ENCODE measurements at places on chromosomes 3 and 15.

- no peak for DNase-seq
Measured at GRCh38 chr3:100009276-100010086, 104.8 kb downstream of the FILIP1L start.

- no peak for DNase-seq
Measured at GRCh38 chr15:60370869-60371136, 27.0 kb downstream of the ANXA2 start.

GRCh38 chr15:76866008-76866407, 39.1 kb downstream of the SCAPER start:
- no peak for DNase-seq

DNA sequence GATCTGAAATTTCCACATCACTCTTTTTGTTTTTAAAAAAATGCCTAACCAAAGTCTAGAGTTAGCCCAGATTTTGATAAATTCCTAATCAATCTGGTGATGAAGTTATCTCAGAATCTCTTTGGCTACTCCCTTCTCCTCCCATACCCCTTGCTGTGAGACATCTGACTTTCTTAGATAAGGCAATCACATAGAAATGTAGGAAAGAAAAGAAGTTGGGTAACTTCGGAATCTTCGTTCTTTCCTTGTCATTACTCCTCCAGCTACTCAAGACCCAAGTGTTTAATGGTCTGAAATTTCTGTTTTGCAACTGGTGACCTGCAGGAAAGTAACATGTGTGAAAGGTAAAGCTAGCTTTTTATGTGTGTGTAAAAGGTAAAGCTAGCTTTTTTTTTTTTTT, 37.8 kb downstream of the MYL3 start:
- DNase-seq: no peak

GRCh38 chr3:159082519-159082918, 280.7 kb downstream of the MFSD1 start:
- no peak for DNase-seq

All from SHP77 treated with DMSO at 0.1 percent for 48 hours (cell line).